ENCODE measurements at places on chromosomes 16 and 17.

DNA sequence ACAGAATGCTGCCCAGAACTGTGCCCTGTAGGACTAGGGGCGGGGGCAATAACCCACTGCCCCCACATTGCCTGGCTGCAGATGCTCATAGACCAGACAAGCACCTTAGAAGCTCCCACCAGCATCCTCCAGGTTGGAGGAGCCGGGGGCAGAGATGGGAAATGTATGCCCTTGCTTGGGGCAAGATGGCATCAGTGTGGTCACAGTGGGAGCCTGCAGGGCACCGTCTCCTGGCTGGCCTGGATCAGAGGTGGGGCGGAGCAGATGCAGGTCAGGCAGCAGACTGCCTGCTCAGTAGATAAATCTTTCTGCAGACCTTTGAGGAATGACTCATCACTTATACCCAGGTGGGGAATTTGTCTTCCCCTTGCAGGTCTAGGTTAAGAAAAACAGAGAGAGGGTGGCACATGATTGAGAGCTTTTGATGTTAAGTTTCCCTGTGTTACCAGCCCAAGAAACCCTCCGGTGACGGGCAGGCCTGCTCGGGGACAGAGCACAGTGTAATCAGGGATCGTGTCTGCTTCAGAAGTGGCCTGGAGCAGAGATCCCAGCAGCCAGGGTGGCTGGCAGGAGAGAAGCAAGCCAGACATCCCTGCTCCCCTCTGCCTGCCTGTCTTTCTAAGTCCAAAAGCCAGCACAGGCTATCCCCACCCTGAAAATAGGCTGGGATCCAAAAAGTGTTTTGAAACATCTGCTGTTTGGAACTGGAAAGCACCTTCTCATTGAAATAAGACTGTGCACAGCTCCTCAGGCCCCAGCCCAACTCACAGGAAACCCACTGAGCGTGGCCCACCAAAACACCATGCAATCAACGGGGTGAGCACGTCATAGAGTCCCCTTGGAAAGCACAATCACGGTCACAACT, 50.7 kb upstream of the RPL38 start:
- no peak for DNase-seq

DNA sequence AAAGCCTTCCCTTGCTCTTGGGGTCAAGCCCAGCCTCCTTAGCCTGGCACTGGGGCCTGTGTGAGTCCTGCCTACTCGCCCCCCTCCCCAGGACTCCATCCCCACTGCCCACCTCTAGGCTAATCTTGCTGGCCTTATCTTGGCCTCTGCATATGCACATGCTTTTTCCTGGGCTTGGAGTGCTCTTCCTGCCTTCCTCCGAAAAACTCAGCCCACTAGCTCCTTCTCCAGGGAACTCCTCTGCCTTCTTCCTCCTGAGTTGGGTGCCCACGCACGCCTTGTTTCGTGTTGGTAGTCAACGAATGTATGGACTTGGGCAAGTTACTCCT, 16.5 kb downstream of the TBX2 start:
- DNase-seq: no peak

- DNase-seq: no peak
Measured at GRCh38 chr16:4690946-4691665, 2.3 kb upstream of the NUDT16L1 start.

- no peak for DNase-seq
Measured at GRCh38 chr16:35631261-35631945, 2172.0 kb downstream of the TP53TG3F start.

- DNase-seq: no peak
Measured at GRCh38 chr16:56941092-56941491, 9.2 kb downstream of the HERPUD1 start.

GRCh38 chr17:41406205-41406604, 8.8 kb upstream of the KRT31 start:
- no peak for DNase-seq

GRCh38 chr17:42313773-42314566, 25.7 kb downstream of the STAT5A start:
- DNase-seq: no peak

DNA sequence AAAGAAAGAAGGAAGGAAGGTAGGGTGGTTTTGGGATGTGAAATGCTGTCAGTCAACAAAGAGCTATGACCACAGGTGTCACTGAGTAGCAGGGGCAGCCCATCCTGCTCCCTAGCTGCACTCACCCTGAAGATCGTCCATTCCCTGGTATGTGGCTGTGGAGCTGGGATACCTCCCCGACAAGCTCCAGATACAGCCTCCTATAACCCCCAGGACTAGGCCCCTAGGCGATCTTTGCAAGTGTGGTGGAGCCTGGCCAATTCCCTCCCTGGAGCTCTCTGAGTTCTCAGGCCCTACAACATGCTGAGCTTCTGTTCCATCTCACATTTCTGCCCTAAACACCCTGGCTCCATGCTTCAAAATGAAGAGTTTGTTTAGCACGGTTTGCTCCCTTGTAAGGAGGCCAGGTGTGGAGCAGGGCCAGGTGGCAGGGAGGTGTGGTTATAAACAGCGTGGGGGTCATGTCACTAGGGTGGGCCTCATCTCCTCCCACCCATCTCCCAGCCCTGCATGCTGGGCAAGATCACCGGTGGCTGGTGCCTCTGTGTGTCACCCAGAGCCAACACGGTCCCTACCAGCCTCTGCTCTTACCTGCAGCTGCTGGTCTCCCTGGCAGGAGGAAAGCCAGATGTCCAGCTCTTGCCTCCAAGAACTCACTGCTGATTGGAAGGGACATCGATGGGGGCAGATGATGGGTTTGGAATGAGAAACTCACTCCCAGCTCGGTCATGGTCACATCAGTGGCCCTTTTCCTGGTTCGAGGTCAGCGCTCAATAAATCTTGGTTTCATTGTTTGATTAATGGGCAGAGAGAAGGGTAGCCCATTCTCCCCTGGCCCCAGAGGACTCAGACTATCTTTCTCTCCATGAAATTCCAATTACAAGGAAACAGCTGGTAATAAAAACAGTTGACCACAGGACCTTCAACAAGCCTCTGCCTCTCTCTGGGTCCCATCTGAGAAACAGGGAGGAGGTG, 511.0 kb upstream of the CDH5 start:
- DNase-seq: no peak

- DNase-seq: no peak
Measured at GRCh38 chr16:3576211-3576610, 992 bp downstream of the NLRC3 start.

- DNase-seq: no peak
Measured at GRCh38 chr17:2125013-2125535, 70.2 kb downstream of the HIC1 start.

- DNase-seq: no peak
Measured at GRCh38 chr17:40491486-40491885, 9.9 kb downstream of the TNS4 start.

DNA sequence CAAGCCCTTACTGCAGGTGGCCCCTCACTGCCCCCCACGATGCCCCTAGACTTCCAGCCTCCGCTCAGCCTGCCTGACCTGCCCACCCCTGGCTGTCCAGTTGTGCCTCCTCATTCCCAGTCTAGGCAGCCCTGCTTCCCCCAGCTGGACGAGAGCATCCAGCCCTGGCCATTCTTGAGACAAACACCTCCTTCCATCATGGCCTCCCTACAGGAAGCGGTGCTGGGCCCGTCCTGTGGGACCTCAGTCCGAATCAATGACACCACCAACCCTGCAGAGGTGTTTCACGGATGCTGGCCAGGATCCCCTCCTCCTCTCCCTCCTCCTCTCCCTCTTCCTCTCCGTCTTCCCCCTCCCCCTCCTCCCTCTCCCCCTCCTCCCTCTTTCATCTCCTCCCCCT, 28.3 kb downstream of the CCDC40 start:
- DNase-seq: no peak

GRCh38 chr16:83989300-83989699, 21.3 kb downstream of the NECAB2 start:
- DNase-seq: no peak

GRCh38 chr16:48536614-48537200, 73.3 kb downstream of the N4BP1 start:
- peak; percentile 44 for DNase-seq

DNA sequence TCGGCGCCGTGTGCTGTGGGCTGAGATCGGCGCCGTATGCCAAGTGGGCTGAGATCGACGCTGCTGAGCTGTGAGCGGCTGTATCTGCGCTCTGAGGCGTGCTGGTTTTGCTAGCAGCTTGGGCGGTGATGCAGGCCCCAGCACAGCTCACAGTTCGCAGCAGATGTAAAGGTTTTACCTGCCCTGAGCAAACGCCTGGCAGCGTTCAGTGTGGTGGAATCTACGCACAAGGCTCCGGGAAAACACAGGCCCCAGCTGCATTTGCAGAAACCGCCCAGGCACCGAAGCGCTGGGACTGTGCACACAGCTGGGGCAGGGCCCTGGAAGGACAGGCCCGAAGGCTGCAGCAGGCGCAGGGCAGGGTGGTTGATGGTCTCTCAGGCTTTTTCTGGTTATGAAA, 8.0 kb upstream of the ZNF469 start:
- no peak for DNase-seq

DNA sequence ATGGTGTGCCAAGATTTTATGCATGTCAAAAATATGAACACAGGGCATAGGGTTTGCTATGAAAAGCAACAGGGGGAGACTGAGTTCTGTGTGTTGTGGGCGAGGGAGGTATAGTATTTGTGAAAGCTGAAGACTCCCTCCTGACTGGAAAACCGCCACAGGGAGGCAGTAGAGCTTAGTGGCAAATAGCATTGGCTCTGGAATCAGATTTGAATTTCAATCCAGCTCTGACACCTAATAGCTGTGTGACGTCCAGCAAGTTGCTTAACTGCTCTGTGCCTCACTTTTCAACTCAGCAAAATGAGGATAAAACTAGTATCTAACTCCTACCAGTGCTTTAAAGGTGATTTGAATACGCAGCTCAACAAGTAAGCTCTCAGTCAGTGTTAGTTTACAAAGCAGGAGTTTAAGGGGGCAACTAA, 22.0 kb downstream of the KPNA2 start:
- peak; percentile 9 for DNase-seq

GRCh38 chr17:62179525-62180161, 114.6 kb upstream of the MED13 start:
- DNase-seq: no peak

DNA sequence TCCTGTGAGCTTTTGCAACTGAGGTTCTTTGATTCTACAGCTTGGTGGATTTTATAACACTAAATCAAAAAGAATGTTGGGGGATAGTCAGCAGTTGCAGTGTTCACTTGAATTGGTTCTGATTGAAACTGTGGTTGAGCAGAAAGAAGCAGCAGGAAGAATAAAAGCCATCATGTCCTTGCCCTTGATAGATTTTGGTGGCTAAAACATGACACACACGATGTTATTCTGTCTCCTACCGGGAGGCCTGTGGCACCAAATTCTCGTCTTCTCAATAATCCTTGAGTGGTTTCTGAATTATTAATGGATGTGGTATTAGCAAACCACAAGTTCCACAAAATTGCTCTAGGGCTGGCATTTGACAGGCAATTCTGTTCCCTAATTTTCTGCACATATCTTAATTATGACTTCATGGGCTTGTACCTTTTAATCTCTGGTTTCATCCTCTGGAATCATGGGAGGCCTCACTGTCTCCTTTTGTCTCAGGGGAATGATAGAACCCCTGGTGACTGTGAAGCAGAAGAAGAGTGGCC, 338.2 kb downstream of the SNX29 start:
- DNase-seq: peak; percentile 27

- DNase-seq: peak; percentile 16
Measured at GRCh38 chr17:63082952-63083351, 116.9 kb downstream of the TANC2 start.

- DNase-seq: peak; percentile 46
Measured at GRCh38 chr16:28258567-28258966, 33.8 kb upstream of the SBK1 start.

GRCh38 chr17:69123626-69124025, 18.1 kb downstream of the ABCA6 start:
- DNase-seq: no peak

- DNase-seq: no peak
Measured at GRCh38 chr17:68762911-68763310, 161.7 kb upstream of the FAM20A start.

DNA sequence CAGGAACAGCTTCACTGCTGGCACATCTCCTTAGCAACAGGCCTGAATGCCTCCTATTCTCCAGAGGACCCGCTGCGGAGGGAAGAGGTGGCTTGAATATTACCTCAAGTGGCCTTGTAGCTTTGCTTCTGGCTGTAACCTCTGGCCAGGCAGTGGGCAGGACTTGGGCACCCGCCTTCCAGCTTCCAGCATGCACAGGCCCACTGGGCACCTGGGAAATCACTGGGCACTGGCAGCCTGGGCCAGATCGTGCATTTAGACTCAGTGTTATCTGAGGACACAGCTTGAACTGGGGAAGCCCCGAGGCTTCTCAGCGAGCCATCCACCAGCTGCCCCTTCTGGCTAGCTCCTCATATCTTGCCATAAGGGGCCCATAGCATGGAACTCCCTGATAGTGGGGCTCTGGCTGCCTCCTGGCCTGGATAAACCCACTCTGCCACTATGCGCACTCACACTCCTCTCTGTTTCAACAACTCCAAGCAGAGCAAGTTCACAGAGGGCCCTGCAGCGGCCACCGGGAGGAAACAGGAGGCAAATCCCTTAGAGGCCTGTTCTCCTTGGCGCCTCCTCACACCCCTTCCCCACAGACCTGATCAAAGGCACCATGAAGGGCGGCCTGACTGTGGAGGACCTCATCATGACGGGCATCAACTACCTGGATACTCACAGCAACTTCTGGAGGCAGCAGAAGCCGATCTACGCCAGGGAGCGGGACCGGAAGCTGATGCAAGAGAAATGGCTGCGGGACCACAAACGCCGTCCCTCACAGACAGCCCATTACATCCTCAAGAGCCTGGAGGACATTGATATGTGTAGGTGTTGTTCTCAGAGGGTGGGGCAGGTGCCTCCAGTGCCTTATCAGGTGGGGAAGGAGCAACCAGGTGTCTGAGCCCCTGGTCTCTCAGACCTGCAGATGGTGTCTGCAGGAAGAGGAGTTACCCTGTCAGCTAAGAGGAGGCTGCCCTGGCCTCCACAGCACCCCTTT, 7.8 kb downstream of the ODAD4 start:
- DNase-seq: no peak

DNA sequence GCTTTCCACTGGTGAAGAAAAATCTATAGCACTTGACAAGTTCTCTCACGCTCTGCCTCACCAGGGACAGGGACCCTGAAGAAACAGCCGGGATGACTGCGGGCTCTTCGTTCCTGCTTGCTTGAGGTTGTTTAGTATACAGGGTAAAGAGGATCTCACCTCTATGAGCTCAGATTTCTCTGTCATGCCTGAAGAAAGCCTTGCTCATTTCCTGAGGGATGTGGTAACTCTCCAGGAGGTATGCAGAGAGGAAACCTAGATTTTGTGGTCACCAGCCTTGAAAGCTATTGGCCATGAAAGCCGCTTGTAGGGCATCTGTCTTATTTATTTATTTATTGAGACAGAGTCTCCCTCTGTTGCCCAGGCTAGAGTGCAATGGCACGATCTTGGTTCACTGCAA, 23.2 kb downstream of the USP43 start:
- no peak for DNase-seq

All from GM03348 (cell line).